ENCODE measurements at places on chromosomes 7 and 10. TPM values are rescaled to one million over a fixed set of nuclear protein-coding genes. Genes with fewer than 3 reads are reported as not detected.

- DNase-seq, result no peak
Observed at GRCh38 chr7:21071561-21072501, 285.1 kb upstream of the SP8 start.

- no peak for DNase-seq
Observed at GRCh38 chr7:23967949-23968599, 258.1 kb downstream of the STK31 start.

GRCh38 chr7:95602421-95602820 is 6.1 kb upstream of the PDK4 start:
- DNase-seq, result no peak

DNA sequence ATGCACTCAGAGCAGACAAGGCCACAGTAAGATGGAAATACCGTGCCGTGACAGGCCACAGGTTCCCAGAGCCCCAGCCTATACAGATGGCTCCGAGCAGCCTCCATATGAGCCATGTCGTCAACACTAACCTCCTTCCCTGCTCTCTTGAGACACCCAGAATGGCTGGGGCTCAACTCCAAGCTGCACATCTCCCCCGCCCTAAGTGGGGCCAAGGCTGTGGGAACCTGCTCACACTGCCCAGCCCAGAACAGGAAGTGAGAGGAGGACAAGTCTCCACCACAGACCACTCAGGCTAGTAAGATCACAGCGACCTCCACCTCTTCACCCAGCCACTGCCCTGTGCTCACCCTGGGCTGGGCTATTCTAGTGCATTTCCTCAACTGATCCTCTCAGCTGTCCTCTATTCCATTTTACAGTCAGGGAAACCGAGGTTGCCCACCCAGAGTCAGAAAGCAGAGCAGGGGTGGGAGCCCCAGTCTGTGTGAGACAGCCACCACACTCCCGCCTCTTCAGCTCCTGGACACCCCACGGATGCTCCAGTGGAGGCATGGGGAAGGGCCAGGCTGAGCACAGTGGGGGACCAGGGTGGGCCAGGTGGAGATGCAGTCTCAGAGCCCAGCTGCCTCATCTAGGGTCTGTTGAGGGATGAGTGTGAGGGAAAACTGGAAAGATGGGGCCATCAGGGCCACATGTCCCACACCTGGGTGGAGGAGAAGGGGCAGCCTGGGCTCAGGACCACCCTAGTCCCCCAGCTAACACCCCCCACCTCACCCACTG is 11.6 kb downstream of the GRID1 start:
- no peak for DNase-seq

DNA sequence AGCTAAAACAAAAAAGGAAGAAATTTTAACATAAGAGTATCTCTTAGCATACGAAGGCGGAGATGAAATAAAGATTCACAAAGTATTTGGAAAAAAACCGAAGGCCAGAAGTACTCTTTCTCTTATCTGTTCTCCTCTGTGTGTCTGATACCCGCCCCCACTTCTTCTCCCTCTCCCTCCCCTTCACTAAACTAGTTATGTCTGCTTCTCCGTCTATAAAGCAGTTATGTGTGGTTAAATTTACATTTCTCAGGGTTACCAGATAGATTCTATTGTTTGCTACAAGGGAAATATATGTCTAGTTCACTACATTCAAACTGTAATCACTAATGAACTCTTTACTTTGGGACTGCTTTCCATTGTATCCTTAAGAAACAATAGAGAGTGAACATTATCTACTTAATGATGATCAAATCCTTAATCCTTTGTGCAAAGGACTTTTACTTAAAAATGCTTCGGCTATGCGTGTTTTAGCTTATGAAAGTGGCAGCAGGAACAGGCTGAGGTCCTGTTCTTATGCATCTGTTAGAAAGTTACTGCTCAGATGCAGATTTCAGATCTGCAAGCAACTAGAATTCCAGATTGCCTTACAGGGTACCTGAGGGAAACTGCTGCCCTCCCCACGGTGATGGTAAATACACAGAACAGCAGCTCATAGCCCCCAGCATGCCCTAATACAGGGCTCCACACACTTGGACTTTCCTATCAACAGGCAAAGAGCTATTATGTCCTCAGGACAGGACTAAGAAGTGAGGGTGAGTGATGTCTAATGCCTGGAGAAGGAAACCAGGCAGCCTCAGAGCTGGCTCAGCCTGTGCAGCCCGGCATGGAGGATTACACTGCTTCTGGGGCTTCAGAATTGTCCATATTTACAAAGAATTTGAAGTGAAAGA is 273.3 kb downstream of the FZD1 start:
- DNase-seq, result no peak

GRCh38 chr10:1715821-1716220 is 21.5 kb downstream of the ADARB2 start:
- DNase-seq, result no peak

GRCh38 chr10:61197057-61197456 is 253.1 kb upstream of the RHOBTB1 start:
- no peak for DNase-seq

DNA sequence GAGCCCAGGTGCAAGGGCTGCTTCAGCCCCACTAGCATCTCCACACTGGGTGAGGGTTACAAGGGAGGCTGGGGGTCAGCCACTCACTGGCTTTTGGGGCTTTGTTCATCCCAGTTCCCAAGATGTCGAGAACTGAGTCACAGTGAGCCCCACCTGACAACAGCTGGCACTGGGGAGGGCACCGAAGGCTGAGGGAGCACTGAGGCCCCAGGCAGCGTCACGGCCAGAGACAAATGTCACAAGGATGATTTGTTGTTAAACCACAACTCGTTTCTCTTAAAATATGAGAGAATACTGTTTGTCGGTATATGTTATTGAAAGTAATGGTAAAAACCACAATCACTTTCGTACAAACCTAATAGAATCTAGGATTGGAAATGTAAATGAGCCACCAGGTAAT is 219.9 kb downstream of the CELF2 start:
- DNase-seq, result no peak

DNA sequence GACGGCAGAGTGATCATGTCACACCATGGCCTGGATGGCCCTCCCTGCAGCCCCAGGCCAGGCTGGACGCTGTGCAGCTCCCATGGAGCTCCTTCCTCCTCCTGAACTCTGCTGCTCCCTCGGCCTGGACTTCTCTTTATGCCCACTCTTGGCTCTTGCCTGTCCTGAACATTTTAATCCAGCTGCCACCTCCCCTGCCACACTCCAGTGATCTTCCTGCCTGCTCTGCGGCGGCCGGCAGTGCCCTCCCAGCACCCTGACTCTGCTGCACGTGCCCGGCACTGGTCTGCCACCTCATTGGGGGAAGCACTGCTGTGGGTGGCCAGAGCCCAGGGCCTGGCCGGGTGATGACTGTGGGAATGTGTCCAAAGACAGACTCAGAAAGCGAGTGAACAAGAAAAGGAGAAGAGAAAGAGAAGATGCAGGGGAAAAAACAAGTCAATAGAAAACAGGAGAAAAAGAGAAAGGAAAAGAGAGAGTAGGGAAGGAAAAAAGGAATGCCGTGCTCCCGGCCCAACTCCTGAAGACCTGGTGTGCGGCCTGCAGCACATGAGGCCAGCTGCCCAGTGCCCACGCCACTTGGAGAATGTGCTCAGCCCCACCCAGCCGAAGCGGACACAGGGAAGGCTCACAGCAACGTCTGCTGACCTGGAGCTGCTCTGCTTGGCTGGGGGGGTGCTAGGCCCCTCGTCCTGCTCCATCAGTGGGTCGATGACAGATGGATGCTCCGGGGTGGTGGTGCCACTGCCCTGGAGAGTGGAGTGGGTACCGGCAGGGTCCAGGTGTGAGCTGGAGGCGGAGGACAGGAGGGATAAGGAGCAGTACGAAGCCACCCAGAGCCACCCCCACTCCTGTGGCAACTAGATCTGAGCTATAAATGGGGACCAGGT is 115.9 kb downstream of the DLG5 start:
- DNase-seq, result no peak

DNA sequence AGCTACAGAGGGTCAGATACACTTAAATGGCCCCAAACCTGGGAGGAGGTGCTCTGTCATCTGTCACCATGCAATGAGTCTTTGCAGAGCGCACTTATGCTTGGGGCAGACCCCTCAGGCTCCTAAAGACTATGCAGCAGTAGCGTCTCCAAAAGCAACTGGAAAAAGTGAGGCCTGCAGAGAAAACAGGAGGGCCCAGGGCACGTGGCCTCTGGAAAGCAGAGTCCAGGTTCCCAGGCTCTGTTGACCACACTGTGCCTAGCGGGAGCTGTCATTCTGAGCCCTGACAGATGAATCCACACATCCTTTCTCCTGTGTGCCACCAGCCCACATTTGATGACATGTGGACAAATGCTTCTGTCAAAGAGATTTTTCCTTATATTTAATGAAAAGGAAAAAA is 66.4 kb downstream of the MINDY4 start:
- no peak for DNase-seq

GRCh38 chr7:17991866-17992648 is 35.6 kb downstream of the PRPS1L1 start:
- DNase-seq, result no peak

The AHR gene
- 1.6 TPM for polyA plus RNA-seq

DNA sequence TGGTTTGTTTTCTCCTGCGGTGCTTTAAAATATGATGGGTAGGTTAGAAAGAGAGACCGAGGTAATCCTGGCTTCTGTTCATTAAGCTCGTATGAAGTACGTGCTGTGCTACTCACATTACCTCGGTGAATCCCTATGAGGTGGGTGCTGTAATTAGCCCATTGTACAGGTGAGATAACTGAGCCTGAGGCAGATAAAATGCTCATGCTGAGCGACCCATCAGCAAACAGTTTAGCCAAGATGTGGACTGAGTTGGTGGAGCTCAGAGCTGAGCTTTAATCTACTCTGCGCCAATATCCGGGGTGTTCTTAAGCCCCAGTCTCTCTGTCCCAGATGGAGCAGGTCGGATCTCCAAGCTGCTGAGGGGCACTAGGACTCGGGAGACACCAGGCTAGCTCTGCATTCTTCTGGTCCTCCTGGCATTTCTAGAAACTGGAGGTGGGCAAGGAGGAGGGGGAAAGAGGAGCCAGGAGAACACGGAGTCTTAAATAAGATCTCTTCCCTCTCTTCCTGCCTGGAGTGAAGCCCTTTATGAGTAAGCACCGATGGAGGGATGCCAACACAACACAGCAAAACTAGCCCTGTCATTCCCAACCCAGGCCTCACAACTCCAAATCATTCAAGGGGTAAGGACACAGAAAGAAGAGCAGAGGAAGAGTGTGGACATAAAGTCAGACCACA is 458.5 kb downstream of the KCNMA1 start:
- DNase-seq, result no peak

DNA sequence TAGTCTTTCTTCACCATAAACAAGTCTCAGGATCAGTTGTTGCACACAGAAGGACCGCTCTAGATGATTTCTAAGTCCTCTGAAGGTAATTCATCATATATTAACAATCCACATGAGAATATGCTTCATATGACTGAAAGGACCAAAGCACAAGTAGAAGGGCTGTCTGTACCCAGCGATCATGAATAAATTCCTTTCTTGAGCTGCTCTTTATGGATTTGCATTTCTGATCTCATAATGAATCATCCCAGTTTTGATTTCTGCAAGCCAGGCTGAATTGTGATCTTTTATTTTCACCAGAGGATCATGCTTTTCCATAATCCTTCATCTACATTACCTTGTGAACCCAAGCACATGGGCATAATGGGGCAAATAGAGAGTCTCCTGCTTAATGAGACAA is 675.6 kb downstream of the MAGI2 start:
- DNase-seq, result no peak

- no peak for DNase-seq
Observed at GRCh38 chr7:25843467-25843866, 308.5 kb upstream of the NFE2L3 start.

GRCh38 chr7:135744938-135745702 is 3.5 kb downstream of the FAM180A start:
- no peak for DNase-seq

The VSTM2A gene
- not detected for polyA plus RNA-seq

GRCh38 chr10:71089162-71089561 is 123.2 kb upstream of the UNC5B start:
- DNase-seq, result no peak

GRCh38 chr10:14975672-14976273 is 16.6 kb downstream of the MEIG1 start:
- DNase-seq, result no peak

The ADCY1 gene
- not detected for polyA plus RNA-seq

GRCh38 chr10:66819691-66820090 is 106.1 kb upstream of the LRRTM3 start:
- DNase-seq, result no peak

- no peak for DNase-seq
Observed at GRCh38 chr7:12211711-12212485, 804 bp downstream of the TMEM106B start.

GRCh38 chr10:59879363-59879913 is 26.9 kb downstream of the CCDC6 start:
- DNase-seq, result no peak

DNA sequence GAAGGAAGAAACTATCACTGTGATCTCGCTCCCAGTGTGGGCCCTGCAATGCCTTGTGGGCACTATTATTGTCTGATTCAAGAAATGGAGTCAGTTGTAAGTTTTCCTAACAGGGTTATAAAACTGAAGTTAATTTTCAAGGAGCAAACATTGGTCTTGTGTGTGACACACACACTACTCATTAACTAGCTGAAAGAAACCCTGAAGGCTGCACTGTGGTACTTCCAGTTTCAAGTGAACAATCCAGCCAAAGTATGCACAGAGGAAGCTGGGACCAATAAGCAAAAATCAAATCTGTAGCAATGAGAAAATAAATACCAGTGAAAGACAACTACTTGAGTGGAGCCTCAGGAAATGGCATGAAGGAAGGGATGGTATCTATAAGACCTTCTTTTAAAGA is 506.6 kb upstream of the POT1 start:
- no peak for DNase-seq

- no peak for DNase-seq
Observed at GRCh38 chr7:102044984-102045673, 227.7 kb downstream of the CUX1 start.

DNA sequence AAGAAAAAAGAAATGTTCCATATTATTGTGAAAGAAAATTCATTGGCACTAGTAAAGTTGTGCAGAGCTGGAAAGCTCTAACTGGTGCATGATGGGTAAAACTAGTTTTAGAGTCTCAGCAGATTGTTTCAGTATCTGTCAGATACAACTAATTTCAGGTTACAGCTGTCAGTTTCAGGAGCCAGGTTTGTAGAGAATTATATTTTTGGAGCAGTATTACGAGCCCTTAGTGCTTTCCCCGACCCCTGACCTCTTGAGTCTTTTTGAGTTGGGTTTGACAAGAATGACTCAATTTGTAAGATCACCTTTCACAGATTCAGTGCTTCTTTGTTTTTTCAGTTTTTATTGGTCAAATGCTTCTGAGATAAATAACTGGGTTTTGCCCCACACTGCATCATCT is 366.4 kb upstream of the PLXDC2 start:
- DNase-seq, result no peak

GRCh38 chr10:8670461-8670860 is 616.0 kb downstream of the GATA3 start:
- DNase-seq, result no peak
